ENCODE measurements at places on chromosomes 3 and 15.

GRCh38 chr15:56877255-56877970 lies 41.0 kb upstream of the TCF12 start:
- DNase-seq: no peak

- DNase-seq: no peak
These were observed 421.3 kb downstream of the FOXP1 start for GRCh38 chr3:71162221-71162620.

- DNase-seq: no peak
These were observed 181.2 kb downstream of the NECTIN3 start for GRCh38 chr3:111252779-111253178.

- no peak for DNase-seq
These were observed 82.1 kb downstream of the EEFSEC start for GRCh38 chr3:128235207-128235926.

- no peak for DNase-seq
These were observed 1241.5 kb upstream of the GBE1 start for GRCh38 chr3:83002869-83003445.

DNA sequence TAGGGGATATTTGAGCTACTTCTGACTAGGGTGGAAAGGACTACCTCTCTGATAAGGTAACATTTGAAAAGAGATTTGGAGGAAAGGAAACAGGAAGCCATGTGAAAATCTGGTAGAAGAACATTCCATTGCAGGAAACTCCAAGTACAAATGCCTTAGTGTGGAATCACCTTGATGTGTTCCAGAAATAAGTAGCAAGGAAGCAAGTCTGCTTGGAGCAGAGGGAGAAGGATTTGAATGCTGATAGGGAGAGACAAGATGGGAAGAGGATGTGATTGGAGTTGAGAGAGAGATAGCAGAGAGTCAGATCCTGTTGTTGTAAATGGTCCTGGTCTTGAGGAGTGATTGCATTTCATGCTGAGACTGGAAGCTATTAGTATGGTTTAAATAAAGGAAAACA lies 335.1 kb upstream of the DCBLD2 start:
- no peak for DNase-seq

GRCh38 chr3:27094721-27095120 lies 274.5 kb downstream of the NEK10 start:
- no peak for DNase-seq
